D341Med (cell line): ENCODE measurements at places on chromosomes 7 and 10.
A peak's percentile ranks its signal among the peaks of the same experiment; 100 is the strongest.

DNA sequence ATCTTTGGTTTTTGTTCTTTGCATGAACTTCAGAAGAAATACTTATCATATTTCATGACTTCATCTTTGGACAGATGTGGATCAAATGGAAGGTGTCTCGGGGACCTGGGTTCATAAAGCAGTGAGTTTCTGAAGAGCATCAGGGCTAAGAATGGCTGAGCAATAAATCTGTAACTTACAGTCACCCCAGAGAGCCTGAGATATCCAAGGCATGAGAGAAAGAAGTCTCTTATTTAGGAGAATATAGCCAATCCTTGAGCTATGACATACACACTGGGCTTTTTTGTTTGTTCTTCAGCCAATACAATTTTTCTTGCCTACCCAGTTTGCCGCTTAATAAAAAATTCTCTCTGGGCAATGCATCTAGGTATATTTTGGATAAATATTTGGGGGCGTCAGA, 252.6 kb upstream of the INHBA start:
- no peak for DNase-seq

DNA sequence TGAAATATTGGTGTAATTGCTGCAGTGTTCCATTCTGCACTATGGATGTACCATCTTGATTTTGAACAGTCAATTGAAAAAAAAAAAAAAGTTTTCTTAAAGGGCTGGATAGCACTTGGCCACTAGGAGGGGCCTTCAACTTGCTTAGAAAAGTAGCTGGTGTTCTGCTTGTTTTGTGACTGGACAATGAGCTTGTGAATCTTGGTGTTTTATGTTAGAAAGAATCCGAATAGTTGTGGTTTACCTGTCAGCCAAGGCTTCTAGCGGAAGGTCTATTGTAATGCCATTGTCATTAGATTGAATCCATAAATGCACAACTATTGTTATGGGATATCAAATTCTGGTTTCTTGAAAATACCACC, 77.1 kb downstream of the BMPER start:
- DNase-seq: no peak

GRCh38 chr7:101255796-101256195, 10.9 kb upstream of the FIS1 start:
- DNase-seq: no peak

DNA sequence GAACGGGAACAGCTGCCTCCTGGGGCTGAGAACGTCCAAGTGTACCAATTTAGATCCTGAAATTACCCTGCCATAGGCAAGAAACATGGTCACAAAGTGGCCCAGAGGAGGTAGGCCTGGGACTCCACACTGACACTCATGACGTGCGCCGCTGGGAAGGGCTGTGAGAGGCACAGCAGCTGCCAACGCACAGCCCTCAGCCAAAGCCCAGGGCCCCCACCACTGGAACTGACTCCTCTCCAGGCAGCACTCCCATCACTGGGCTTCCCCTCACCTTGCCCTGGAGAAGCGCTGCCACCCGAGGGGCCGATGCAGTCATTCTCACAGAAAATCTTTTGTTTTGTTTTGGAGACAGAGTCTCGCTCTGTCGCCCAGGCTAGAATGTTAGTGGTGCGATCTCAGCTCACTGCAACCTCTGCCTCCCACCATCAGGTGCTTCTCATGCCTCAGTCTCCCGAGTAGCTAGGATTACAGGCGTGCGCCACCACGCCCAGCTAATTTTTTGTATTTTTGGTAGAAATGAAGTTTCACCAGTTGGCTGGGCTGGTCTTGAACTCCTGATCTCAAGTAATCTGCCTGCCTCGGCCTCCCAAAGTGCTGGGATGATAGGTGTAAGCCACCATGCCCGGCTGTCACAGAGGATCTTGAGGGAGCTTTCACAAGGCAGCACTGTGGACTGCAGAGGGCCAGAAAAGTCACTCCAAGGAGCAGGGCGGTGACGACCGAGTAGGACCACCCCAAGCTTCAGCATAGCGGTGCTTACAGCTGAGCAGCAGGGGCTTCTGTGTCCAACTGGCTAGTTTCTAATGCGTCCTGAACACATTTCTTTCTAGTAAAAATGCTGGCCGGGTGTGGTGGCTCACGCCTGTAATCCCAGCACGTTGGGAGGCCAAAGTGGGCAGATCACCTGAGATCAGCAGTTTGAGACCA, 13.5 kb downstream of the GUSB start:
- DNase-seq: no peak

DNA sequence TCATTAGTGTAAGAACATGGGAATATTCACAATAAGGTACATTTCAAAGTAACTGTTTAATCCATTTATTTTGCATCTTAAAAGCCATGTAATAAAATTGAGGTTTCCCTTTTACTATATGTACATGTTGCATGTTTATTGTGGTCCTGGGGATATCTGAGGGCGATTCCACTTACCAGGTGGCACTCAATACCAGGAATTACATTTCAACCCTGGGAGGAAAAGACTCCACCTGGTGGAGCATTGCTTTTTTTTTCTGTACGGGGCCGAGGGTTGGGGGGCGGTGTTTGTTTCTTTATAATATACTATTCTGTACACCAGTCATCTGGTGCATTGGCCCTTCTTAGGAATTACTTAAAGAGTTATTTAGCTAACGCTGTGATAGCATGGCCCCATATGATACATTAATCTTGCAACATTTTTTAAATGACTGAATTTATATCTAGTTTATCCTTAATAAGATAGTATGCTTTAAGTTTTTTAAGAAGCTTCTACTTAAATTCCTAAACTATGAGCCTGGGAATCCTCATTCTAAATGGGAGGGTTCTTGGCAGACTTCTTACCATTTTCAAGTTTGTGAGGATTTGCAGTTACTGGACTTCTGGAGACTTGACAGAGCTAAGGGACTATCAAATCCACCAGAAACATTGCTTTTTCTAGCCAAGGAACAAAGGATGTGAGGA, 7.2 kb upstream of the HGF start:
- DNase-seq: peak; percentile 30

- DNase-seq: no peak
Observed at GRCh38 chr7:114527589-114527988, 113.0 kb downstream of the FOXP2 start.

DNA sequence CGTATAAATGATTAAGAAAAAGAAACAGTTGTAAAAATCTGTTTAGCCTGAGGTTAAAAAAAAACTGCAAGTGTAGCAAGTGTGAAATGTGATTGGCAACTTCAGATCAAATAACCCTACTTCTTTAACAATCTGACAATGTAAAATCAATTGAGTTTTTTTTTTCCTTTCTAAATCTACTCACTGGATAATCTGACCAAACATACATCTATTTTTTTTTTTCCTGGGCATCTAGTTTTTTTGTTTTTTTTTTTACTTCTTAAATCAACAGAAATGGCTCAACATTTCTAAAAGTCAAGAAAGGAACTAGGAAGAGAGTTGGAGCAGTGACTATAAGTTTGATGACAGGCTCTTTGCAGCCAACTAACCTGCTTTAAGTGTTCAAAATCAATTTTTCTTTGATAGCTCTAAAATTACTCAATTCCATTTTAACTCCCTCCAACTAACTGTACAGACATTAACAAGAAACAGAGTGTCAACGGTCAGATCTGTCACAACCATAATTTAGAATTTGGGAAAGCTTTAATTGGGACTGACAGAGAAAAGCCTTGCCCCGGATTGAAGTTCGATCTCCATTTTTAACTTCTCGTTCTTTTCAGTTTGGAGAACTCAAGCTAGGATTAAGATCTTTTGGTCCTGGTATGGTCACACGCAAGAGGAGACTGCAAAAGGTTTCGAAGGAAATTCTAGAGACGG, 1.2 kb downstream of the ARL3 start:
- no peak for DNase-seq

- DNase-seq: no peak
Observed at GRCh38 chr10:108346066-108346465, 1181.6 kb upstream of the SORCS1 start.

DNA sequence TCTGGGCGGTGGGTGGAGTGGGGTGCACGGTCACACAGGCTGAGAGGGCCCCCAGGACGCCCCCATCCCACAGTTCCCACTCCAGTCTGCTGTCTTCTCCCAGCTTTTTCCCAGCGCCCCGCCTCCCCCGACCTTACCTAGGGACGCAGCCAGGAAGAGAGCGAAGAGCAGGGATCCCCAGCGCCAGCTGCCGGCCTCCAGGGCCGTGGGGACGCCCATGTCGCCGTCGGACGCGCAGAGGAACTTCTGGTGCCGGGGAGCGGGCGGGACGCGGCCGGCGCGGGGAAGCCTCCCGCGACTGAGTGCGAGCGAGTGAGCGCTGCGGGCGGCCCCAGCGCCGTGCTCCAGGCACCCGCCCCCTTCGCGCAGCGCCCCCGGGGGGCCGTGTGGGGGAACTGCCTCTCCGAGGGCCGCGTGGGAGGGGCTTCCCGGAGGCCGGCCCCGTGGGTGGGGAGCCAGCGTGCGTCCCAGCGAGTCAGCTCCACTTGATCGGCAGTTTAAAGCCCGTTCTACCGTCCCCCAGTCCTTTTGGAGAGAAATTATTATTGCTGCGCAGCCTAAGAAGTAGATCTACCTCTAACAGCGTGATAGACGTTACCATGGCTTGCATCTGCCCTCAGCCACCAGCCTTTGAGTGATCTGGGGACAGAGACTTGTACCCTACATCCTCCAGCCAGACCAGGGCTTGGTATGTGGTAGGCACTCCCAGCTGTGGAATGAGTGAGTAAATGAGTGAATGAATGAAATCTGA, at the start of gene VSIR:
Gene VSIR (minus strand): TSS at position 300 of the 751 bp plus-strand sequence. CDS start 81 bp downstream, at position 219.
- peak; percentile 93 for DNase-seq

- no peak for DNase-seq
Observed at GRCh38 chr10:71213761-71214440, 1.5 kb downstream of the UNC5B start.

- DNase-seq: no peak
Observed at GRCh38 chr10:127991543-127992255, 84.8 kb downstream of the PTPRE start.

GRCh38 chr10:1633783-1634182, 103.5 kb downstream of the ADARB2 start:
- no peak for DNase-seq

- DNase-seq: peak; percentile 64
Observed at GRCh38 chr7:95481271-95482165, 4.2 kb upstream of the ASB4 start.

- DNase-seq: no peak
Observed at GRCh38 chr7:23230641-23231101, 15.9 kb upstream of the GPNMB start.

DNA sequence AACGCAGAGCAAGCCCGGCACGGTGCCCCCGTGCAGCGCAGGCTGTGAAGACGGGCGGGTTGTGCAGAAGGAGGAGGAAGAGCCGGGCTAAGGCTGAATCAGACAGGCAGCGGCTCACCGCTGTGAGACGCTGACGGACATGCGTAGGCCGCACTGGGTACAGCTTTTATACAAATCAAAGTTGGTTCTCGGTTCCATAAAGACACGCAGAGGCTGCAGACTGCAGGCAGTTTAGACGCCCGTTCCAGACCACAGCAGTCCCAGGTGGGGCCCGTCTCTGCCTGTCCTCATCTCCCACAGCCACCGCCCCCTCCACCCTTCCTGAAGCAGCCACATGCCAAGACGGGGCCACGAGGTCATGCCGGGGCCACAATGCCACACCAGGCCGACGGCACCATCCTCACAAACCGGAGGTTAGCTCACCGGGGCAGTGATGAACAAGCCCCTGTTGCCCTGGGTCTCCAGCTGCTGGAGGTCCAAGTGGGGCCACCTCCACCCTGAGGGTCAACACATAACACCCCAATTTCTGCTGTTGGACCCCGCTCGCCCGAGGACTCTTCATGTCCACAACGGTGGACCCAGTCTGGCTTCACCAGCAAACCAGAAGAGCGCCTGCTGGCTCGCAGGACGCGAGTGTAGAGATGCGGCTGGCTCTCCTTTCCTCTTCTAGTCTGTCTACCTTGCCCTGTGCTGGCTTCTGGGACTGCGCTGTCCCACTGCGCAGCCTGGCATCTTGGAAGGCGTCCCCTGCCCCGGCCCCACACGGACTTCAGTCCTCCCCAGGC, 227.2 kb downstream of the ELFN1 start:
- DNase-seq: no peak

DNA sequence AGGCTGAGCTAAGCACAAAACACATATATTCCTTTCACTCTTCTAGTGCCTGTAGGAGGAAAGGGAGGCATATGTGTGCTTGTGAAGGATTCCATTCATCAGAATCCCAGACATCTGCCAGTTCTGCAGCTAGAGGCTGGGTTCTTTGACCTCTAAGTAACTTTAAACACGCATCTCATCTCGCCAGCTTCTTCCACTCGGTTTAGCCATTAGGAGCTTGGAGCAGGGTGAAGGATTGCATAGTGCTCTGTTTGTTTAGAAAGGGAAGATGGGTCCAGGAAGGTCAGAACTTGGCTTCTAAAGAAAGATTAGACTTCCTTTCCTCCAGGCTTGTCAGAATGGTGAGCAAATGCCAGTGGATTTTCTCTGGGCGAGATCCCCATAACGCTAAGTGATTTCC, 43.6 kb downstream of the HK1 start:
- no peak for DNase-seq

DNA sequence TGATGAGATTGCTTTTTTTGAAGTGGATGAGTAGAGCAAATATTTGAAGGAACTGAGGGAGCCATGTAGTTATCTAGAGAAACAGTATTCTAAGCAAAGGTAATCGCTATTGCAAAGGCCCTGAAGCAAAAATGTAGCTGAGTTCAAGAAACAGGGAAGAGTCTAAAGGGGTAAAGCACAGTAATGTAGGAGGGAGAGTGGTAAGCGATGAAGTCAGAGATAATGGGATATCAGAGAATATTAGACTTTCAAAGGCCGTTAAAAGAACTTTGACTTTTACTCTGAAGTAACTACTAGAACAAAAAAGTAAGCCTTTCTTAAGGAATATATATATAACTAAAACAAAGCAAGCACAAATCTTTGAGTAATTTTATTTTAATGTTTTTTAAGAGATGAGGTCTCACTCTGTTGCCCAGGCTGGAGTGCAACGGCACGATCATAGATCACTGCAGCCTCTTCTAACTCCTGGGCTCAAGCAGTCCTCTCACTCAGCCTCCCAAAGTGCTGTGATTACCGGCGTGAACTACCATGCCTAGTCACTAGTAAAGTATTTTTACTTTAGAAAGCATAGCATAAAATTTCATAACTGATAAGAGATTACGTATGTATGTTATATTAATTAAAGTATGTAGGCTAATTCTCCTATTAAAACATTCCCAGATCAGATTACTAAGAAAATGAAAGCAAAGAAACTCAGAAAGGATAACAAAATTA, 61.7 kb upstream of the OIT3 start:
- no peak for DNase-seq

GRCh38 chr10:125521721-125522680, 161.0 kb downstream of the TEX36 start:
- peak; percentile 36 for DNase-seq

DNA sequence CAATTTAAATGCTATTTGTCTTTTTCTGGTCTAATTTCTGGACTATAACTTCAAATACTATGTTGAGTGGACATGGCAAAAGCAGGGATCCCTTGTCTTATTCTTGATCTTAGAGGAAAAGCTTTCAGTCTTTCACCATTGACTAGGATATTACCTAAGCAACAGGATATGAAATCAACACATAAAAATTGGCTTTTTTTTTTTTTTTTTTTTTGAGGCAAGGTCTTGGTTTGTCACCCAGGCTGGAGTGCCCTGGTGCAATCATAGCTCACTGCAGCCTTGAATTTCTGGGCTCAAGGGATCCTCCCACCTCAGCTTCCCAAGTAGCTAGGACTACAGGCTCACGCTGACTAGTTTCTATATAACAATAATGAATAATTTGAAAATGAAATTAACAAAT, 90.8 kb downstream of the JMJD1C start:
- no peak for DNase-seq
